ENCODE measurements at places on chromosomes 2 and 18.

DNA sequence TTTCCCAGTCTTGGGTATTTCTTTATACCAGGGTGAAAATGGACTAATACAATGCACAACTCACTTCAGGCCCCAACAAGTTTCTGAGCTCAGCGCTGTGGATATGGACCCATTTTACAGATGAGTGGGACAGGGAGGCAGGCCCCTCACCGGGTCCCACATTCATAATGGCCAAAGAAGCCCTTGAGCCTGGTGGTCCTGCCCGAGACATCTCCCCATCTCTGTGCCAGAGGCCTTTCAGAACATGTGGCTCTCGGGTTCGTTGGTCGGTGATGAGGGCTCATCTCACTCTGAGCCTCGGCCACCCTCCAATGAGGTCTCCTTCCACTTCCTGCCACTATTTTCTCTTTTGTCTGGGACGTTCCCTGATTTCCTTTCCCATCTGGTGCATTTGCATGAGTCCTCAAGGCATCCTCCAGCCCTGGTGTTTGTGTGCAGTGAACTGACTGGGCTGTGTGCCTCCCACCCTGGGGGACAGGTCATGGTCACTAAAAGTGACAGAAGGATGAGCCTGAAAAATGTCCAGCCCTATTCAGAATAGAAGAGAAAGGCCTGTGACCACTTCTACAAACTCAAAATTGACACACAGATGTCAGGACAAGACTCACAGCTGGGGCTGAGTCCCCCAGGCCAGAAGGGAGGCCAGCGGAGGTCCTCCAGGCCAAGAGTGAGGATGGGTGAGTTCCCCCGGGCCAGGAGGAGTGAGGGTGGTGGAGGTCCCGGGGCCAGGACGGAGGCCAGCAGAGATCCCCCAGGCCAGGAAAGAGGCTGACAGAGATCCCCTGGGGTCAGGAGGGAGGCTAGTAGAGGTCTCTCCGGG, 134.5 kb downstream of the PTGR3 start:
- no peak for DNase-seq

DNA sequence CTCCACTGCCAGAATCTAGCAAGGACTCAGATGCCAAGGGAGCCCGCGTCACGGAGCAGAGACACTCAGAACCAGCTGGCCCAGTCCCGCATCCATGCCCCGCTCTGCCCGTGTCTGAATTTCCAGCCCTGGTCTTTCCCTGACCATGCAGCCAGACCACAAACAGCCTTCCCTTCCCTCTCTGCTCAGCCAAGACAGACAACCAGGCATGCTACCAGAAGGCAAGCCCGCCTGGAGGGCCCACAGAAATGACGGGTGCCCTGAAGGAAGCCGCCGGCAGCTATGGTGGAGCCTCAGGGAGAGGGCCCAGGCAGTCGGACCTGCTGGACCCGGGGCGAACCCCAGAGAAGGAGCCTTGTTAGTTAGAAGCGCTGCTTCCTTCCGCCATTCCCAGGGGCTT, 45.1 kb upstream of the MAL start:
- DNase-seq: no peak

GRCh38 chr2:43609290-43609918, 13.6 kb upstream of the THADA start:
- DNase-seq: no peak

DNA sequence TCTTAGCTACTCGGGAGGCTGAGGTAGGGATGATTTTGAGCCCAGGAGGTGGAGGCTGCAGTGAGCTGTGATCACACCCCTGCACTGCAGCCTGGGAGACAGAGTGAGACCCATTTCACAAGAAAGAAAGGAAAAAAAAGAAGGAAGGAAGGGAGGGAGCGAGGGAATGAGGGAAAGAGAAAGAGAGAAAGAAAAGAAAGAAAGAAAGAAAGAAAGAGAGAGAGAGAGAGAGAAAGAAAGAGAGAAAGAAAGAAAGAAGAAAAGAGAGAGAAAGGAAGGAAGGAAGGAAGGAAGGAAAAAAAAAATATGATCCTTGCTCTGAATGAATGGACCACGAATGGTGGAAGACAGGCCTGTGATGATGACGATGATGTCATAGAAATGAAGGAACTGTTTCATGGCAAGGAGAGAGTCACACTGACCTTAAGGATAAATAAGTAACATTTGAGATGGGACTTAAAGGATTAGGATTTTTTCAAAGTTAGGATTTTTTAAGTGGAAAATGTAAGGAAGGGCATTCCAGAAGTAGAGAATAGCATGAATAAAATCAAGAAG, 2.2 kb upstream of the GORASP2 start:
- no peak for DNase-seq

All from amygdala (tissue), 56 donors.